Stimulated activated CD4-positive, alpha-beta T cell treated with anti-CD3 and anti-CD28 coated beads, Interleukin-12 subunit alpha, Interleukin-12 subunit beta, amount 100 ng/mL, for 4 hours (primary cell): ENCODE measurements at places on chromosomes 5 and 9.

GRCh38 chr5:1342268-1342667 lies 2.6 kb downstream of the CLPTM1L start:
- no peak for DNase-seq

DNA sequence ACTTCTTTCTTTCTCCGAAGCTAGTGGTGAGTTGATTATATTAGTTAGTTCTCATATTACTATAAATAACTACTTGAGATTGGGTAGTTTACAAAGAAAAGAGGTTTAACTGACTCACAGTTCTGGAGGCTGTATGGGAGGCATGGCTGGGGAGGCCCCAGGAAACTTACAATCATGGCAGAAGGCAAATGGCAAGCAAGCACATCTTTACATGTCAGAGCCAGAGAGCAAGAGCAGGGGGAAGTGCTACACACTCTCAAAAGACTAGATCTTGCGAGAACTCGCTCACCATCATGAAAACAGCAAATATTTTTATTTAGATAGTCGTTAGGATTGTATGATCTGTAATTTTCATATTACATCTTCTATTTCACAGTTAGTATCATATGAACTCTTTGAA lies 711.2 kb downstream of the PTPRD start:
- no peak for DNase-seq

DNA sequence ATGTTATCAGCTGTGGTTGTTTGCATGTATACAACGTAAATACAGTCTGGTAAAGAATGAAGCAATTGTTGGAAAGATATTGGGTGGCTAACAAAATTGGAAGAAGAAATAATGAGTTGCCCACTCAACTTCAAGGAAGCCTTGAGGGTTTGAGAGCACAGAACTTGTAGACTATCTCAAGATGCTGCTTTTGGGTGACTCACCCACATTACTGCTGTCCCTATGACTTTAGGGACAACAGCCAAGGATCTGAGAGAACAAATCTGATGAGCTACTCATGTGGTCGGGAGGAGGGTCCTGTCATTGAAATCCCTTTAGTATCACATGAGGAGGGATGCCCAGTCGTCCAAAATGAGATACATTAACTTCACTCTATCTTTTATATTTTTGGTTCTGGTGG lies 261.8 kb downstream of the GAS1 start:
- DNase-seq: no peak

DNA sequence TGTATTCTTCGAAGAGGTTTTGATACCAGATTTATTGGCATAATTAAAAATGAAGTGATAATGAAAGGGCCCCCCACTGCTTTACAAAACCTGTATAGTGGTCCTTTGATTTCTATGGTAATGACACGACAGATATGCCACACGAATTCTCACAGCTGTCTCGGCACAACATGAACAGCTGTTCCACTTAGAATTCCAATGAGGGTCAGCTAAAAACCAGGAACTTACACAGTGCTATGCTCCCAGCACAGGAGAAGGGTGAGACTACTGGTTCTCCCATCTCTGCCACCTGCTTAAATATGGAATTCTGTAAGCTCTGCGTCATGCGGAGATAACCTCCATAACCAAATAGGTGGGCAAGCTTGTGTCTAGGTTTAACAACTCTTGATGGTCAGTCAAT lies 183.0 kb upstream of the EFNA5 start:
- no peak for DNase-seq

- DNase-seq: no peak
Measured at GRCh38 chr9:126081746-126082145, 244.9 kb upstream of the MVB12B start.
